ENCODE measurements at places on chromosomes 11 and 22. TPM values are rescaled to one million over a fixed set of nuclear protein-coding genes. Genes with fewer than 3 reads are reported as not detected.

Gene PTPRCAP
- 1.9 TPM for total RNA-seq

Gene MS4A1
- total RNA-seq: not detected

Gene HIPK3
- total RNA-seq: 23.4 TPM

Gene GAL3ST1
- 5.1 TPM for total RNA-seq

- no peak overlapping the region for H3K27ac ChIP-seq
- no peak overlapping the region for H3K4me3 ChIP-seq
- DNase-seq: no peak
- H3K27me3 ChIP-seq: no peaks in the 10 kb centered on the region
- H3K36me3 ChIP-seq: no peaks in the 10 kb centered on the region
Observed at GRCh38 chr11:33703234-33703633, 2.6 kb upstream of the C11orf91 start.

Gene SLC7A4
- total RNA-seq: 0.09 TPM

DNA sequence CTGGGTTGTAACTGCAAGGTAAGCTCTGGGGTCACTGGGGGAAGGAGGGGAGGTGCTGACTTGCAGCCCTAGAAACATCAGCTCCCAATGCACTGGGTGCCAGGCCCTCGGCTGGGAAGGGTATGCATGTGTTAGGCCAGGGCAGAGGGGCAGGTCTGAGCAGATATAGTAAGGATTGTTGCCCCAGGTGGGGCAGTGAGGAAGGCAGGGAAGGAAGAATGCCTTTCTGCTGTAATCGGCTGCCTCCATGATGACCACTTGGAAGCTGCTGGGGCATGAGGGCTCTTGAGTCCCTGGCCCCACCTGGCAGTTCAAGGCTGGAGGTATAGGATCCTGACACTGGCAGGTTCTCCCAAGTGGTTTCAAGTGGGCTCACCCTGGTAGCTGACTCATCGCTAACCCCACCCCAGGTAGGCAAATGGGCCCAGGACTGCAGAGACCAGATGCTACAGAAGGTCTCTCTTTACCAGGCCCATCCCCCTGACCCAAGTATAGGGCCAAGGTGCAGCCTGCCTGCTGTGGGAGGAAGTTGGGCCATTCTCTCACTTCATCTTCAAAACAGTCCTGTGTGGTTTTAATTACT is 56.7 kb downstream of the TIMP3 start:
- H3K36me3 ChIP-seq: no peaks in the 10 kb centered on the region
- no peaks in the 10 kb centered on the region for H3K4me1 ChIP-seq
- no peak for DNase-seq
- H3K27me3 ChIP-seq: no peaks in the 10 kb centered on the region
- H3K4me3 ChIP-seq: no peak overlapping the region

DNA sequence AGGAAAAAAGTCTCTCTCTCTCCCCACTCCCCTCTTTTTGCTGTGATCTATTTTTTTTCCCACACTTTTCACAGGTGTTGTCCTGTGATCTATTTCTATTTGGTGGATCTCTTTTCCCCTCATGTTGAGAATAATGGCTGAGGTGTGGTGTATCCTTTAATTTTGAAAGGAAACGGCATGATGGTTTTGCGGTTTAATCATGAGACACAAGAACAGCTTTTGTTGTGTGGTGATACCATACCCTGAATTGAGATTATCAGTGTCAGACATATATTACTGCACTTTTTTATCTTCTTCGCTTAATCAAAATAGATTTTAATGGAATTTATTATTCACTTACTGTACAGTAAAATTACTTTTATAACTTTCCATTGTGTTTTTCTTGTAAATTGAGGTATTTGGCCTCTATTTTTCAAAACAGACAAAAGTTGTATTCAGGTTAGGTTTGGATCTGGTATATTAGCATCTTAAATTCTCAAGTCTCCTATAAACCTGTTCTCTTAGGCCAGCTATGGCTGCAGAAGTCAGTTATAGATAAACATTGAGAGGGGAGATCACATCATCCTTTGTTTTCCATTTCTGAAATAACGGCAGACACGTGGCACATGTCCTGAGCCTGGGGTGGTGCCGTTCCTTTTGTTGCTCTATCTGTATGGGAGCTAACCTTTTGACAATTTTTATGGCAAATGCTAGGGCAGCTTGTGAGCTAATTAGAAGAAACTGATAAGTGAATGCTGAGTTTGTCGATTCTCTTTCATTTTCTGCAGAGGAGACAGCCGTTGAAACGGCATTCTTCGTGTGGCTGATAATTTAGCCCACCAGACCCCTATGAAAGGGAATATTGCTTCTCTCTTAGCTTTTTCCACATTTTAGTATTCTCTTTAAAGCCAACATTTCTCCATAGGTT is 25.8 kb downstream of the NF2 start:
- no peak for DNase-seq
- H3K36me3 ChIP-seq: no peaks in the 10 kb centered on the region
- no peak overlapping the region for H3K4me3 ChIP-seq
- H3K27me3 ChIP-seq: no peaks in the 10 kb centered on the region

DNA sequence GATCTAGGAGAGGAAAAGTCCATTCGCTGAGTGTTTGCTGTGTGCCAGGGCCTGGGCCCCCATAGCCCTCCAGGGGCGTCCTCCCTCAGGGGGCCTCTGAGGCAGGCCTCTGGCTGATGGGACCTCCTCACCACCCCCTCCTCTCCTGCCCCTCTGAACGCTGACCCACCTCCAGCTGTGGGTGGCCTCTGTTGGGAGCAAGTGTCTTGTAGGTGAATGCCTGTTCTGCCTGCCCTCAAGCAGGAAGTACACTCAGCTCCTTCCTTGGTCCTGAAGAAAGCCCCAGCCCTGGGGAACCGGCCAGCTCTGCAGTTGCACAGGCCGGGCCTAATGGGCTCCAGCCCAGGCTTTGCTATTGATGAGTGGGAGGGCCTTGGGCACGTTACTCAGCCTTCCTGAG is 3.5 kb downstream of the MYO7A start:
- H3K27me3 ChIP-seq: no peaks in the 10 kb centered on the region
- H3K4me3 ChIP-seq: no peak overlapping the region
- no peaks in the 10 kb centered on the region for H3K4me1 ChIP-seq

DNA sequence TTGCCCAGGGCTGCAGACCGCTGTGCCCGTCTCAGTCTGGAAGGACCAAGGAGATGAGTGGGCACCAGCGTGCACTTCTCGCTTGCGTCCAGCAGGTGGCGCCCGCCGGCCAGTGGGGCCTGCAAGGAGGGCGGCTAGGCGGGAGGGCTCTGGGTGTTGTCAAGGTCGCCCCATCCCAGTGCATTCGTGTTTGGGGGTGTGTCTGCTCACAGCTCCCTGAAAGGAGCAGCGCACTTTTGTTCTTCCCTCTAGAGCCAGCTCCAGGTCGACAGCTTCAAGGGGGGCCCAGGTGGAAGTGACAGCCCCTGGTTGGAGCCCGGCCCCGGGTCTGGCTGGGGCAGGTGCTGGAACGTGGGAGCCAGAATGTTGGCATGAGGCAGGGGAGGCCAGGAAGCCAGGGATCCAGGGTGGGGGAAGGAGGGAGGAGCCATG is 23.4 kb upstream of the MPPED1 start:
- no peak overlapping the region for H3K4me3 ChIP-seq
- no peak overlapping the region for H3K27ac ChIP-seq
- peak; percentile 90 for DNase-seq
- H3K36me3 ChIP-seq: no peaks in the 10 kb centered on the region
- H3K27me3 ChIP-seq: no peaks in the 10 kb centered on the region

Gene OR52H1
- not detected for total RNA-seq

- no peaks in the 10 kb centered on the region for H3K4me1 ChIP-seq
- no peak overlapping the region for H3K27ac ChIP-seq
- no peak overlapping the region for H3K4me3 ChIP-seq
- no peak for DNase-seq
- H3K36me3 ChIP-seq: peaks cover 50% of the 10 kb centered on the region
- no peaks in the 10 kb centered on the region for H3K27me3 ChIP-seq
Observed at GRCh38 chr22:45324311-45324711, 14.6 kb downstream of the FAM118A start.

DNA sequence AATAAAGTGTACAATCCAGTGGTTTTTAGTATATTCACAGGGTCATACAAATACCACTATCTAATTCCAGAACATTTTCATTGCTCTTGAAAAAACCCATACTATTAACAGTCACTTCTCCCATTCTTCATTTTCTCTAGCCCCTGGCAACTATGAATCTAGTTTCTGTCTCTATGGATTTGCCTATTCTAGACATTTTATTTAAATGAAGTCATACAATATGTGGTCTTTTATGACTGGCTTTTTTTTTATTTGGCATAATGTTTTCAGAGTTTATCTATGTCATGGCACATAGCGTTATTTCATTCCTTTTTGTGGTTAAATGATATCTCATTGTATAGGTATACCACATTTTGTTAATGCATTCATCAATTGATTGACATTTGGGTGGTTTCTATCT is 59.4 kb downstream of the KDM2A start:
- H3K4me3 ChIP-seq: no peak overlapping the region
- no peak for DNase-seq
- H3K36me3 ChIP-seq: peaks cover 37% of the 10 kb centered on the region
- no peaks in the 10 kb centered on the region for H3K27me3 ChIP-seq
- no peaks in the 10 kb centered on the region for H3K4me1 ChIP-seq
- no peak overlapping the region for H3K27ac ChIP-seq

GRCh38 chr11:19769820-19770219 is 57.2 kb downstream of the NAV2 start:
- H3K4me1 ChIP-seq: peaks cover 26% of the 10 kb centered on the region
- no peak overlapping the region for H3K27ac ChIP-seq
- H3K4me3 ChIP-seq: peak overlapping the region; percentile 39

Gene SCUBE2
- total RNA-seq: 1.6 TPM

GRCh38 chr11:100010393-100010792 is 676.7 kb upstream of the ARHGAP42 start:
- no peak overlapping the region for H3K4me3 ChIP-seq
- H3K27me3 ChIP-seq: no peaks in the 10 kb centered on the region
- peak; percentile 41 for DNase-seq
- H3K36me3 ChIP-seq: no peaks in the 10 kb centered on the region
- no peaks in the 10 kb centered on the region for H3K4me1 ChIP-seq

DNA sequence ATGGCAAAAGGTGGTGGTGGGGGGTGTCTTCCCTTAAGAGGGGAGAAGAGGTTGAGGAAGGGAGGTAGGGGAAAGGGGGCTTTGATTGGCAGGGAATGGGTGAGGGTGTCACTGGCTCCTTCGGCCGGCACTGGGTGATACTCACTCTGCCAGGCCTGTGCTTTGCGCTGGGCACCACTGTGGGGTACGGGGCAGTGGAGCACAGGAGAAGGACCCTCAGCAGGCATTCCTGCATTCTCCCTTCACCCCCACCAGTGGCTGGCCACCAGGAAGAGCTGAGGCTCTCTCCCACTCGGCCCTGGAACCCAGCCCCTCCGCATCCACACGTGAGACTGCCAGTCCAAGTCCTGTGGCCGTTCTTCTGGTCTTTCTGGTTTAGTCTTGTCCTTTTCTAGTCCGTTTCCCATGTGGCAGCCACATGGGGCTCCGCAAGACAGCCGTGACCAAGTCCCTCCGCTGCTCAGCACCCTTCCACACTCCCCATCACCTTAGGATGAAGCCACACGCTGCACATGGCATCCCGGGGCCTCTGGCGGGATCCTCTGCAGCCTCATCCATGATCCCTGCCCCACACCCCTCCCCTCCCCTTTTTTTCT is 8.0 kb downstream of the CAPN5 start:
- no peaks in the 10 kb centered on the region for H3K27me3 ChIP-seq
- H3K36me3 ChIP-seq: no peaks in the 10 kb centered on the region
- no peak overlapping the region for H3K27ac ChIP-seq
- H3K4me3 ChIP-seq: no peak overlapping the region

Gene TMPRSS6
- total RNA-seq: not detected

Gene TRIM68
- 7.5 TPM for total RNA-seq

GRCh38 chr11:118088531-118088930 is 1.8 kb upstream of the SMIM35 start:
- H3K36me3 ChIP-seq: peaks cover 4% of the 10 kb centered on the region
- H3K4me1 ChIP-seq: no peaks in the 10 kb centered on the region
- no peak for DNase-seq

Gene ZNF214
- total RNA-seq: 5.0 TPM

DNA sequence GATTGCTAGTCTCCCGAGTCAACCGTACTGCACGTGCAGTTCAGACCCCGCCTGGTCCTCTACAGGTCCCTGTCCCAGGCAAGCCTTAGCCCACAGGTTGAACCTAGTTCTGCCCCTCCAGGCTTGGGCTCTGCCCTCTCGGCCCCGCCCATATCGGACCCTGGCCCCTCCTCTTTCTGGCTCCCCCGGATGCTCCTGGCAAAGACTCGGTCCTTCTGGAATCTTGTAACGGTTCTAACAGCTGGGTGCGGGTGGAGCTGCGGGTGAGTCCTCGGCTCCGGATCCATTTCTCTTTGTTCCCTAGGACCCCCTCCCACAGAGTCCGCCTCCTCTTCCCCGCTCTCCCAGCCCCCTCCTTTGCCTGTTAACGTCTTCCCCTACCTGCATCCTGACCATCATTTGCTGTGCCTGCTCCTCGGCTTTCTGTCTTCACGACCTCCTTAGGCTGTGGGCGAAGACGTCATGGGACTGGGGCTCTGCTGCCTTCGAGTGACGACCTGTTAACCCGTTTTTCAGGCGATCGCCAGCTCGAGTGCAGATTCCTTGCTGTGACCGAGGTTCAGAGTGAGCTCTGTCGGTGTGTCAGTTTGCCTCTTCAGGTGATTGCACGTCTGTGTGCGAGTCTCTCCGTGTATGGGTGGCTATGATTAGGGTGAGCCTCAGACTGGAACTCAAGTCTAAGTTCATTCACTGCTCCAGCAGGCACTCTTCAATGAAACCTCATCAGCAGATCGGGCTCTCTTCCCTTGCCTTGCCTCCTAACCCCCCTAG is at the start of gene DNHD1:
TSS of gene DNHD1 (plus strand) at position 212 of the 771 bp plus-strand sequence. CDS start 936 bp downstream, outside the sequence.
- peak within 1 kb of the TSS; percentile 31 for H3K4me3 ChIP-seq
- no peak within 1 kb of the TSS for H3K27ac ChIP-seq
- H3K27me3 ChIP-seq: no peaks in the 10 kb centered on the region

Gene MRGPRX3
- total RNA-seq: not detected

DNA sequence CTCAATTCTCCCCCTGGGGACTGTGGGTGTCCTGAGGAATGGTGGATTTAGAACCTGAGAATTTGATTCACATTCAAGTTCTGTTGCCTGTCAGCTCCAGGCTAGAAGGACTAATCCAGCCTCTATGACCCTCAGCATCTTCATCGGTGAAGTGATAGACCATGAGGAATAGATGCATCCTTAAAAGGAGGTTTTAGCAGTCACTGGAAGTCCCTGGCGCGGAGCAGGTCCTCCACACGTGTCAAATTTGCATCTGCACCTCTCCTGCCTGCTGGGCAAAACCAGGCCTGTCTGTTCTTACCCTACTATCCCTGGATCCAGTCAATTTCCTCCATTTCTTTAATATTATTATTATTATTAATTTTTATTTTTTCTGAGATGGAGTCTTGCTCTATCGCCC is 808.4 kb downstream of the TBC1D22A start:
- no peaks in the 10 kb centered on the region for H3K4me1 ChIP-seq
- no peaks in the 10 kb centered on the region for H3K27me3 ChIP-seq
- H3K36me3 ChIP-seq: peaks cover 62% of the 10 kb centered on the region
- H3K27ac ChIP-seq: no peak overlapping the region

- no peaks in the 10 kb centered on the region for H3K4me1 ChIP-seq
- H3K36me3 ChIP-seq: no peaks in the 10 kb centered on the region
- H3K27ac ChIP-seq: no peak overlapping the region
- no peak for DNase-seq
Observed at GRCh38 chr11:44550123-44550522, 15.3 kb upstream of the CD82 start.
